ENCODE measurements at places on chromosomes 12 and 14. TPM values are rescaled to one million over a fixed set of nuclear protein-coding genes. Genes with fewer than 3 reads are reported as not detected.

- no peak for DNase-seq
Observed at GRCh38 chr12:15152456-15152855, 68.8 kb downstream of the RERG start.

GRCh38 chr14:104016873-104017650, 68.4 kb upstream of the ASPG start:
- DNase-seq = no peak

DNA sequence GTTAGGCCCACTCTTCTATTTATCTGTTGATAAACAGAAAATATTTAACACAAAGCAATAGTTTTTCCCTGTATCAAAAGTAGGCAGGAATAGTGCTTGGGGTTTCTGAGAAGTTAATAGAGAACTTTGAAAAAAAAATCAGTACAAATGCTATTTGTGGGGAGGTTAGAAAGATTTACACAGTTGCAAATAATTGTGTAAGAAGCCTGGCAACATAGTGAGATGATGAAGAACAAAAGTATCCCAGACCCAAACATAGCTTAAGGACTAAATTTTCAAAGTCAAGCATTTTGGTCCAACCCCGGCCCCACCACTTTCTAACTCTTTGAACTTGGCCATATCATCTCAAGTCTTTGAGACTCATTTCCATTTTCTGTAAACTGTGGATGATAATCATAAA, 687.5 kb upstream of the TMEM132C start:
- no peak for DNase-seq

DNA sequence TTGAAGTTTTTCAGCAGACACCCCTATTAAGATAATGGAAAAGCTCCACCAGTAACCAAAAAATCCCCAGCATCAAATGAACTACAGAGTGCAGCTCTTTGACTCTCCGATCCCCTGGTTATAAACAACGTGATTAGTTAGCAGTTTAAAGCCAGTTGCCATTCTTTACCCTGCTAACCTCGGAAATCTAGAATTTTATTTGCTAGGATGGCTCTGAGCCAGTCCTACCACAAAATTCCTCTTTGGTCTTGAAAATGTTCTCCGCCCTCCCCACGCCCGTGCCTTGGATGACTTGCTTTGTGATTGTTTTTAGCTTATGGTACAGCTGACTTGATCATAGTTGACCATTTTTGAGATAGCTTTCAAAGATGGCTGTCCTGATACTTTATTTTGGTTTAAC, 1.2 kb downstream of the KLHDC2 start:
- no peak for DNase-seq

DNA sequence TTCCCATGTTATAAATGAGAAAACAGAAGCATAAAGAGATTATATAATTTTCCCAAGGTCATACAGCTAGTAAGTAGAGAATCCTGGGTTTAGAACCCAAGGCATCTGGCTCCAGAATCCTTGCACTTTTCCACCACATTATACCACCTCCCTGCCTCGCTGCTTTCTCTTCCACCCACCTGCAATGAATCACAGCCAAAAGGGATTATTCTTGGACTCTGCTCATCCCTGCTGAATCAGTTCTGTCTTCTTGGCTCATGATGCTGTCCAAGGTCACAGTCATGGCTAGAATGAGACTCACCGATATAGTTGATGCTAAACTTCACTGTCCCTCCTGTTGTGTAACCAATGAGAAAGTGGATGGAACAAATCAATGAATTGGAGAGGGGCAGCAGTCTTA, 356.6 kb downstream of the FUT8 start:
- no peak for DNase-seq

DNA sequence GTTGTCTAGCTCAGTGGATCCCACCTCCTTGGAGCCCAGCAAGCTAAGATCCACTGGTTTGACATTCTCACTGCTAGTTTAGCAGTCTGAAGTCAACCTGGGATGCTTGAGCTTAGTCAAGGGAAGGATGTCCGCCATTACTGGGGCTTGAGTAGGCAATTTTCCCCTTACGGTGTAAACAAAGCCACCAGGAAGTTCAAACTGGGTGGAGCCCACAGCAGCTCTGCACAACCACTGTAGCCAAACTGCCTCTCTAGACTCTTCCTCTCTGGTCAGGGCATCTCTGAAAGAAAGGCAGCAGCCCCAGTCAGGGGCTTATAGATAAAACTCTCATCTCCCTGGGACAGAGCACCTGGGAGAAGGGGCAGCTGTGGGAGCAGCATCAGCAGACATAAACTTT, 16.7 kb upstream of the TAS2R43 start:
- DNase-seq = peak; percentile 53

- no peak for DNase-seq
Observed at GRCh38 chr12:13026286-13026685, 17.9 kb upstream of the FAM234B start.

- DNase-seq = no peak
Observed at GRCh38 chr14:97380539-97380941, 583.4 kb downstream of the VRK1 start.

- no peak for DNase-seq
Observed at GRCh38 chr14:66359500-66359899, 126.7 kb upstream of the CCDC196 start.

DNA sequence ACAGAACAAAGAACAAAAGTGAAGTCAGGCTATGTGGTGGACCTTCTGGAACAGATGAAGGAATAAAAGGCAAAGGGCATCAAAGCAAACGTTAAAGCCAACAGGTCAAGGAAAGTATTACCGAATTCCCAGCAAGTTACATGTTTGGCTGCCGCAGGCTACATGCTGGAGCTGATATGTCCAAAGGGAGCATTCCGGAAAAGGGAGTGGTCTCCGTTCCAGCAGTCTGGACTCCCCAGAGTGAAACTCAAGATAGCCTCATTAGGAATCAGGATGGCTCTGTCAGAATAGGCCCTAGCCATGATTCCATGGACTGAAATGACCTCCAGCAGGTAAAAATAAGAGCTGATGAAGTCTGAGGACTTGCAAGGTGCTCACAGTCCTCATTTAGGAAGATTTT, 379.8 kb upstream of the PRICKLE1 start:
- no peak for DNase-seq

GRCh38 chr14:65371784-65372183, 40.7 kb upstream of the FUT8 start:
- no peak for DNase-seq

- peak; percentile 99 for DNase-seq
Observed at GRCh38 chr12:110124269-110124995, at the start of gene IFT81. IFT81 (plus strand) TSS chr12:110124357; CDS start chr12:110127381, 3,024 bp downstream.

DNA sequence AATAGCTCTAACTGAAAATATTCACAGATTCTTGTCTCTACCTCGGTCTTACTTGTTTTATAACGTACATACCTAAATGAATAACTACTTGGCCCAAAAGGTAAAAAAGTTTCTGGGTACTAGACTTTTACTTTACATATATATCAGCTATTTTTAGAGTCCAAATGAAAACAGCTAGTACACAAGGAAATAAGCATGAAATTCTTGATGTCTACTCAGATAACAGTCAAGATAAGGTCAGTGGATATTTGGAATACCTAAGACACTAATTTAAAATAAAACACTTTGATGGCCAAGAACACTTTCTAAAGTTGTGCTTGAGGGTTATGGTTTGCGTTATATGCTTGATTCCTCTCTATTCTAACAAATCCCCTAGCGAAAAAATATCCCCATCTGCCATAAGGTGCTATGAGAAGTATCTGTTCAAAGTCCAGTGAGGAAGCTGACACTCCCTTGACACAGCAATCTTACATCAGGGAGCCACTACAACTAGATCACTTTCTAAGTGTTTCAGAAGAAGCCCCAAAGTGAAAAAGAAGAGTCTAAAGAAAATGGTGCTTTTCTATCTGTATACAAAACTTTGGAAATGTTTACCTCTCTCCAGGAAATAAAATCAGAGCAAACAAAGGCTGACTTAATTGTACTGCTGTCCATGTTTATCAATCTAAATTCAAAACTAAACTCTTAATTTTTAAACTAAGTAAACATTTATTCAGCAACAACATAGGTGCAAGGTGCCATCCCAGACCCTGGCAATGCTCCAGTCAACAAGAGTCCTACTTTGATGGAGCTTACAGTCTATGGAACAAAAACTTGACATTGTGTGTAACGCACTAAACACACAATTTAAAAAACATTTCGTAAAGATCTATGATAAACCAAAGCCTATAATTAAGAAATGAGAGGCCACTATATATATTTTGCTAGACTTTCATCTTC, 11.7 kb downstream of the PTPN21 start:
- DNase-seq = no peak

- no peak for DNase-seq
Observed at GRCh38 chr14:104977008-104977680, 1.0 kb downstream of the AHNAK2 start.

DNA sequence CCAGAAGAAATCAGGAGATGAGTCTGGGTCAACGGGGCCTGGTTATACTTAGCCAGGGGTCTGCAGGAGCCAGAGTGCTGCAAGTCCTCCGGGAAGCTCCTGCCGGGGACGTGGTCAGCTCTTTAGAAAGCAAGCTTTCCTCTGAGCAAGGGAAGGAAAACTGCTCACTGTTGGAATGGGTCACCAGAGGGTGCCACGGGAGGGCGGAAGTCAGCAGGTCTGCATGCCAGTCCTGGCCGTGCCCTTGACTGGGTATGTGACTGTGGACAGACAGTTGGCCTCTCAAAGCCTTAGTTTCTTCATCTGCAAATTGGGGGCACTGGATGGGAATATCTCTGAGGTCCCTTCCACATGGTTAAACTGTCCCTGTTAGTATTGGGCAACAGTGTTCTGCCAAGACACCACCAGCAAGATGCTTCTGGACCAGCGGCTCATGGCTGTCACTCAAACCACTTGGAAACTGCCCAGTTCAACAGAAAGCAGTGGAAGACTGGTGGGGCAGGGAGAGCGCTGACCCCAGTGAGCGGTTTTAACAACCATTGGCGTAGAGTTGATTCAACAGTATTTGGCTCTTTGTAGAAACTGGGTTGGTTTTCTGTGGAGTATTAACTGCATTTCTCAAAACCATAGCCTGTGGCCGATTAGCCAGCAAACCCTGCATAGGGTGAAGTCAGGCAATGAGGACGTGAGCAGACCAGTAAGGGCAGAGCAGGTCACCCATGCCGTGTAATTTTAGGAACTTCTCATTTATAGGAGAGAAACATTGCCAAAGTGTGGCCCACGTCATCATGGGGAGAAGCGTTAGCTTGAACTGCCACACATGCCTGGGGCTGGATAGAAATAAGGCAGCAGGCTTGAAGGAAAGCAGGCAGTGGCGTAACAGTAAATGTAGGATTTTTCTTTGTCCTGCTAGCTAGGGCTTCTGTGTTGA, 163.9 kb upstream of the PRMT8 start:
- no peak for DNase-seq

DNA sequence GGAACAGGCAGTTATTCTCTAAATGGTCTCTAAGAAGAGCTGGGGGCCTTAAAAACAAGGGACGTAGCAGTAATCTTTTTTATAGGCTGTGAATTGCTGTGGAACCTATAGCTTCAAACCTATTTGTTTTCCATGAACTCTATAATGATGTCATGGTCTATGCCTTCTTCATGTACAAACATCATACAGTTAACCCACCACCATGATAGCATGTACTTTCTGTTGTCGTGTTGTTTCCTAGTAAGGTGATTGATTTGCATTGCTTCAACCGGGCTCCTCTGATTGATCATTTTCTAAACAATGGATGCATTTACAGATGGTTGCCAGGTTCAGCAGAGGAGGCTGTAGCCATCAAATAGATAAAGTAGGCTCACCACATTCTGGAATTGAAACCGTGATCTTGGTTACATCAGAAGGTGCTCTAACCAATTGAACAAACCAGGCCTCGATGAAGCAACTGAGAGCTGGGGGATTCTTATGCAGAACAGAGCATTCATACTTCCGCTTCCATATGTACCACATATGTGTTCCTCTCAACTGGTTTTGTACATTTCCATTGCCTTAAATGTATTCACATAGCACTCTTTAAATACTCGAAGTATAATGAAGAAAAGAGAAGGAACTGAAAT, 25.6 kb upstream of the PCNX1 start:
- no peak for DNase-seq

- no peak for DNase-seq
Observed at GRCh38 chr12:33514893-33515292, 75.3 kb upstream of the SYT10 start.

DNA sequence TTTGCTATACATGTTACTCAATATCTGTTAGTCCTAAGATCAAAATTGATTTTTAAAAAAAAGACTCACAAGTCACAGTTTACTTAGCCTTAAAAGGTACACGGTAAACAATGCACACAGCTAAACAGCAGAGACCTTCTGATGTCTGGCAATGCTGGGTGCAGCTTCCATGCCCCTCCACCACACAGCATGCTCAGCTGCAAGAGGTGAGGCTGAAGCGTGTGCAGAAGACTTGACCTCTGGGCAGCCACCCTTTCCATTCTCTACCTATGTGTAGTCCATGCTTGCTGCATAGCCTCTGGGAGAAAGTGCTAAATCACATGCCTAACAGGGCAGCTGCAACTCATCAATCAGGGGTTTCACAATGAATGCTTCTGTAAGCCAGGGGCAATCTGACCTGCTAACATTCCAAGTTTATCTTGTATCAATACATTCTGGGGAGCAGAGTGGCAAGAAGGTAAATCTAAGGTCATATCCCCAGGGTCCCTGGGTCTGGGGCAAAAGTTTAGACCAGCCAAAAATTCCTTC, 44.5 kb upstream of the AMN1 start:
- no peak for DNase-seq

DNA sequence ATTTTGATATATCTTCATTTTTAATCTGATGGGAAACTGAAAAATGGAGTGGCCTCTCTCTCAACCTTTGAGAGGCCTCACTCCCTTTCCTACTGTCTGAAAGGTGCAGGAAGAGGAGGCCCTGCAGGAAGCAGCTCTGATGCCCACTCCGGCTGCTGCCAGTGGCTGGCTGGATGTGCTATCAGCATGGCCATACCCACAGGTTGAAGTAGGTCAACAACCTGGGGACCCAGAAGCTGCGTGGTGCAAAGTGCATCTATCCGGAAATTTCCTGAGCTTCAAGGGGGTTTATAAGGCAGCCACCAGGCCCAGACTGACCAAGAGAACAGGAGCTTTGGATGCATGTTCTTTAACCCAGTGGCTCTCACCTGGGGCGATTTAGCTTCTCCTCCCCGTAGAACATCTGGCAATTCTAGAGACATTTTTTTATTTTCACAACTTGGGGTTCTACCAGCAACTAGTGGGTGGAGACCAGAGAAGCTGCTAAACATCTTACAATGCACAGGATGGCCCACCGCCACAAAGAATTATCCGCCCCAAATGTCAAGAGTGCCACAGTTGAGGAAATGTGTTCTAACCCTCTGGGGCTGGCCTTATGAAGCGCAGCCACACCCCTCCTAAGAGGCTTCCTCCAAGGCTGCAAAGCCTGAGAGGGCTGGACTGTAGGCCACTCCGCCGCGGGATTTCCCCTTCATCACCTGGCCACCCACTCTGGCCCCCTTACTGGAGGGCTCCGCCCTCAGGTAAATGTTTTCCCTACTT, 8.2 kb upstream of the BATF start:
- peak; percentile 77 for DNase-seq

GRCh38 chr14:34933301-34933700, 49.5 kb upstream of the SRP54 start:
- DNase-seq = no peak

GRCh38 chr14:102491366-102491765, 18.2 kb downstream of the ANKRD9 start:
- no peak for DNase-seq

Gene NAV3
- 16.6 TPM for total RNA-seq

Gene CDKN3
- total RNA-seq = 1.7 TPM

Gene CELA1
- total RNA-seq = not detected

Gene PTPRO
- 5.2 TPM for total RNA-seq

Gene MMP19
- 774 TPM for total RNA-seq

Gene OAS1
- total RNA-seq = 53.4 TPM

Gene ABCD2
- 26.0 TPM for total RNA-seq
